ENCODE measurements at places on chromosomes 11 and 22. TPM values are rescaled to one million over a fixed set of nuclear protein-coding genes. Genes with fewer than 3 reads are reported as not detected.
A peak's percentile ranks its signal among the peaks of the same experiment; 100 is the strongest.

- DNase-seq: no peak
- peaks cover 11% of the 10 kb centered on the region for H3K36me3 ChIP-seq
- H3K4me3 ChIP-seq: no peak overlapping the region
- peaks cover 12% of the 10 kb centered on the region for H3K4me1 ChIP-seq
- H3K27ac ChIP-seq: no peak overlapping the region
Observed at GRCh38 chr11:110169738-110170137, 76.5 kb downstream of the ZC3H12C start.

Gene ME3
- polyA plus RNA-seq: 15.3 TPM

Gene GDPD4
- 0.12 TPM for polyA plus RNA-seq

DNA sequence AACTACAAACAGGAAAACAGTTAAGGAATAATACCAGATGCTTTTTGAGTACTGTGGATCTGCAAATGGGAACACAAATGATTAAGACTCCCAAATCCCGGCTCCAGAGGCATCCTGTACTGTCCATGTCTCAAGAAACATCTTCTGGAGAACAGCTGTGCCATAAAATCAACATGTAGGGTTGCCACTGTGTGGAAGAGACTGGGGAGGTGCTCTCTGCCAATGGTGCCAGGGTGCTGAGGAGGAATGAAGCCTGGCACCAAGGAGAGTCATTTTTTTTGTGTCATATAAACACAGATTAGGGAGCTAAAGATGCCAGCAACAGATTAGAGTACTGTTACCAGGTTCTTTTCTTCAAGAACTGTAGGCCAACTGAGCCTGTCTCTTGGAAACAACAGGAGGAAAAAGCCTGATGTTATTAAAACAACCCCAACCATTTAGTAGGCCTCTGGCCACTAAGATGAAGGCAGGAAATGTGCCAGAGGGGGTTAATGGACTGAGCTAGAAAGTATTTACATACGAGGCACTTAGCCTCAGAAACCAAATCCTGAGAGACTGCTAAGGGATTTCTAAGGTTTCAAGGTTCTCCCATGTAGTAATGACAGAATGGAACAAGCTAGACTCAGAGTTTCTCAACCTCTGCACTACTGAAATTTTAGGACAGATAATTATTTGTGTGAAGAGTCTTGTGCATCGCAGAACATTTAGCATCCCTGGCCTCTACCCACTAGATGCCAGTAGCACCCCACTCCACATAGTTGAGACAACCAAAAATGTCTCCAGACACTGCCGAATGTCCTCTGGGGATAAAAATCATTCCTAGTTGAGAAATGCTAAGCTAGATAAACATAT is 54.6 kb upstream of the CHRM4 start:
- no peak overlapping the region for H3K4me3 ChIP-seq
- H3K4me1 ChIP-seq: peaks cover 18% of the 10 kb centered on the region
- peaks cover 22% of the 10 kb centered on the region for H3K36me3 ChIP-seq

- H3K36me3 ChIP-seq: no peaks in the 10 kb centered on the region
- no peak for DNase-seq
- H3K27me3 ChIP-seq: no peaks in the 10 kb centered on the region
- peak overlapping the region; percentile 74 for H3K27ac ChIP-seq
- no peak overlapping the region for H3K4me3 ChIP-seq
- peaks cover 51% of the 10 kb centered on the region for H3K4me1 ChIP-seq
Observed at GRCh38 chr11:44725757-44726282, 942 bp upstream of the TSPAN18 start.

- no peaks in the 10 kb centered on the region for H3K36me3 ChIP-seq
- no peaks in the 10 kb centered on the region for H3K4me1 ChIP-seq
- no peaks in the 10 kb centered on the region for H3K27me3 ChIP-seq
- no peak for DNase-seq
Observed at GRCh38 chr11:61280883-61281580, 14.1 kb downstream of the VWCE start.

Gene SPDYC
- not detected for polyA plus RNA-seq

Gene APLNR
- polyA plus RNA-seq: 1.1 TPM

Gene TPP1
- polyA plus RNA-seq: 26.1 TPM

DNA sequence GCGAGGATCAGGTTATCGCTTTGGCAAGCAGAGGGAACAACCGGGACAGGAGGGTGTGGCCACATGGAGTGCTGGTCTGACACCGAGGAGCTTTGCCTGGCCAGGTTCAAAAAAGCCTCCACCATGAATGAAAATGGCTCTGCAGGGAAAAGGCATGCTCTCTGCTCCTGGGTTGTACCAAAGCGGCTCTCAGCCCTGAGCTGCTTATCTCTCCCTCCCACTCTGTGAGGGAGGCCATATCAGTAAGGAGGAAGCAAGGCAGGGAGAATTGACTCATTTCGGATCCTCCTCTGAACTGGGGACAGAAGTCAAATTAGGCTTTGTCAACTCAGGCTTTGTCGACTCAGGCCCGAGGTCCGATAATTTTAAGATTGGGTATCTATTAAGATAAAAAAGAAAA is 82.9 kb upstream of the CRTAM start:
- DNase-seq: peak; percentile 37
- no peaks in the 10 kb centered on the region for H3K36me3 ChIP-seq
- peaks cover 25% of the 10 kb centered on the region for H3K4me1 ChIP-seq
- no peak overlapping the region for H3K27ac ChIP-seq
- H3K4me3 ChIP-seq: no peak overlapping the region

- H3K4me1 ChIP-seq: peaks cover 21% of the 10 kb centered on the region
- no peak overlapping the region for H3K27ac ChIP-seq
- DNase-seq: no peak
- H3K27me3 ChIP-seq: peaks cover 72% of the 10 kb centered on the region
- peak overlapping the region; percentile 35 for H3K4me3 ChIP-seq
- H3K36me3 ChIP-seq: no peaks in the 10 kb centered on the region
Observed at GRCh38 chr22:19149047-19149883, 827 bp downstream of the GSC2 start.

Gene MAP6
- 6.4 TPM for polyA plus RNA-seq

Gene HBD
- not detected for polyA plus RNA-seq

GRCh38 chr11:61963016-61963281 is 4.5 kb downstream of the FTH1 start:
- H3K4me1 ChIP-seq: peaks cover 42% of the 10 kb centered on the region
- H3K27me3 ChIP-seq: no peaks in the 10 kb centered on the region
- DNase-seq: no peak
- H3K4me3 ChIP-seq: no peak overlapping the region

DNA sequence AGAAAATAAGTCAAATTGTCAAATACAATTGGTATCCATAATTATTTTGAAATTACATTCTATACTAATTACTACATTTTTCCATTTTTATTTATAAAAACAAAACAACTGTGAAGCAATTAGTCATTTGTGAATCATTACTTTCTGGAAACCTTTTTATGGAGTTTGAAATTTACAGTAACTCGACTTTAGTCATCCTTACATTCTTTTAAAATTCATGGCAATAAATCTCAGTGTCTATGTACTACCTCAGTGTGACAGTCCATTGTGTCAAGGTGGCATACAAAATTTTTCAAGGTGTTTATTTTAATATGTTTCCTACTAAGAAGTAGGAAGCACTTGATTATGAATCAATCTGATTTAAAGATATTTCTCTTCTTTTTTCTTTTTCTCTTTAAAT is 1949.4 kb upstream of the RAG2 start:
- no peaks in the 10 kb centered on the region for H3K4me1 ChIP-seq
- DNase-seq: no peak
- H3K27me3 ChIP-seq: no peaks in the 10 kb centered on the region
- H3K36me3 ChIP-seq: no peaks in the 10 kb centered on the region
- no peak overlapping the region for H3K4me3 ChIP-seq

- DNase-seq: no peak
- H3K4me3 ChIP-seq: no peak overlapping the region
- H3K27me3 ChIP-seq: peaks cover 85% of the 10 kb centered on the region
- H3K36me3 ChIP-seq: no peaks in the 10 kb centered on the region
Observed at GRCh38 chr22:49201046-49201970, 626.4 kb downstream of the BRD1 start.

- peaks cover 12% of the 10 kb centered on the region for H3K36me3 ChIP-seq
- H3K27ac ChIP-seq: no peak overlapping the region
- H3K4me1 ChIP-seq: peaks cover 32% of the 10 kb centered on the region
- DNase-seq: no peak
- no peaks in the 10 kb centered on the region for H3K27me3 ChIP-seq
Observed at GRCh38 chr11:13313005-13313819, 35.6 kb downstream of the BMAL1 start.

DNA sequence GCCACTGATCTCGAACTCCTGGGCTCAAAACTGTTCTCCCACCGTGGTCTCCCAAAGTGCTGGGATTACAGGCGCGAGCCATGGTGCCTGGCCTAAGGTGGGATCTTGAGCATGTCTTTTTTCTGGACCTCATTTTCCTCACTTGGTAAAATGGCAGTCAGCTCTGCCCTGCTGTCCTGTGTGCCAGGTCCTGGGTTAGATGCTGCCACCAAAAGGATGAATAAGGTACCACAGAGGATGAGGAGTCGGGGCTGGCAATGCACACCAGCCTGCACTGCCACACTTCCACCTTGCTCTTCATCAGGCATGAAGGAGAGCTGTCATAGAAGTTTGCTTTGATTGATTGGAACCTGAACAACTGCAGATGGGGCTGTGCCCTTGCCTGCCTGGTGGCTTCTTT is 32.3 kb downstream of the ACO2 start:
- DNase-seq: no peak
- no peaks in the 10 kb centered on the region for H3K27me3 ChIP-seq
- H3K4me3 ChIP-seq: no peak overlapping the region
- H3K27ac ChIP-seq: no peak overlapping the region
- H3K36me3 ChIP-seq: peaks cover 72% of the 10 kb centered on the region
- peaks cover 17% of the 10 kb centered on the region for H3K4me1 ChIP-seq

GRCh38 chr11:133821776-133822175 is 23.5 kb downstream of the SPATA19 start:
- no peaks in the 10 kb centered on the region for H3K27me3 ChIP-seq
- no peak overlapping the region for H3K27ac ChIP-seq
- H3K4me3 ChIP-seq: no peak overlapping the region
- no peaks in the 10 kb centered on the region for H3K4me1 ChIP-seq

GRCh38 chr22:33051960-33052839 is 6.0 kb downstream of the SYN3 start:
- no peaks in the 10 kb centered on the region for H3K36me3 ChIP-seq
- no peak overlapping the region for H3K27ac ChIP-seq
- H3K4me1 ChIP-seq: no peaks in the 10 kb centered on the region
- no peak overlapping the region for H3K4me3 ChIP-seq
- H3K27me3 ChIP-seq: peaks cover 6% of the 10 kb centered on the region
- peak; percentile 31 for DNase-seq

Gene HTR3B
- not detected for polyA plus RNA-seq

GRCh38 chr11:68409748-68410344 is 50.7 kb upstream of the PPP6R3 start:
- DNase-seq: no peak
- no peak overlapping the region for H3K4me3 ChIP-seq
- H3K27ac ChIP-seq: no peak overlapping the region
- H3K27me3 ChIP-seq: no peaks in the 10 kb centered on the region
- H3K4me1 ChIP-seq: peaks cover 31% of the 10 kb centered on the region

GRCh38 chr11:126350836-126351235 is 4.7 kb upstream of the ST3GAL4 start:
- no peak overlapping the region for H3K4me3 ChIP-seq
- H3K36me3 ChIP-seq: peaks cover 3% of the 10 kb centered on the region
- no peak for DNase-seq
- H3K27me3 ChIP-seq: no peaks in the 10 kb centered on the region
- no peak overlapping the region for H3K27ac ChIP-seq

- no peak overlapping the region for H3K4me3 ChIP-seq
- H3K36me3 ChIP-seq: no peaks in the 10 kb centered on the region
- peaks cover 37% of the 10 kb centered on the region for H3K4me1 ChIP-seq
- H3K27ac ChIP-seq: peak overlapping the region; percentile 88
- peak; percentile 76 for DNase-seq
Observed at GRCh38 chr11:134040386-134041302, 28.2 kb upstream of the JAM3 start.

DNA sequence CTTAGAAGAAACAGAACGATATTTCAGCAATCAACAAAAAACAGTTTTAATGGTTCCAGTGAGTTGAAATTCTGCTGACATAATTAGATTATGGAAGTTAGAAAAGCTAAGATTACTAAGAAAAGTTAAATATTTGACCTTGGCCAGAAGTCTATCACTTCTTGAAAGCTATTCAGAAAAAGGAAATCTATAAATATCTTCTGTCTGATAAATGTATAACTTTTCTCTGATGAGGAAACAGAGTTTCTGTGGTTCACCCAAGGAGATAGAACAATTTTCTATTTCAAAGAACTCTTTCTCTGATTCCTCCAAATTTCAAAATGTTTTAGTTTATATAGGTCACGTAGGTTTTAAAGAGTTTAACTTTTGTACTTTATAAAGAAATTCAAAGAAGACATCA is 438.4 kb upstream of the CHORDC1 start:
- no peaks in the 10 kb centered on the region for H3K27me3 ChIP-seq
- no peak overlapping the region for H3K27ac ChIP-seq
- DNase-seq: no peak
- no peaks in the 10 kb centered on the region for H3K36me3 ChIP-seq
- H3K4me1 ChIP-seq: no peaks in the 10 kb centered on the region
- H3K4me3 ChIP-seq: no peak overlapping the region

GRCh38 chr11:128776424-128777284 is 82.8 kb downstream of the FLI1 start:
- H3K27ac ChIP-seq: no peak overlapping the region
- H3K36me3 ChIP-seq: peaks cover 58% of the 10 kb centered on the region
- H3K4me3 ChIP-seq: no peak overlapping the region
- peak; percentile 49 for DNase-seq

GRCh38 chr11:116108161-116108560 is 603.9 kb upstream of the CADM1 start:
- H3K27me3 ChIP-seq: no peaks in the 10 kb centered on the region
- no peak overlapping the region for H3K27ac ChIP-seq
- no peaks in the 10 kb centered on the region for H3K36me3 ChIP-seq
- H3K4me3 ChIP-seq: no peak overlapping the region
- no peaks in the 10 kb centered on the region for H3K4me1 ChIP-seq

- H3K4me1 ChIP-seq: peaks cover 8% of the 10 kb centered on the region
- H3K36me3 ChIP-seq: no peaks in the 10 kb centered on the region
- no peak for DNase-seq
Observed at GRCh38 chr11:10875430-10876021, 17.7 kb upstream of the ZBED5 start.

- H3K4me3 ChIP-seq: no peak overlapping the region
- H3K27ac ChIP-seq: no peak overlapping the region
- no peak for DNase-seq
Observed at GRCh38 chr11:3675971-3676370, 4.8 kb upstream of the CHRNA10 start.

GRCh38 chr22:30167296-30167695 is 79.3 kb downstream of the LIF start:
- peaks cover 6% of the 10 kb centered on the region for H3K27me3 ChIP-seq
- no peaks in the 10 kb centered on the region for H3K4me1 ChIP-seq
- H3K36me3 ChIP-seq: no peaks in the 10 kb centered on the region
- DNase-seq: no peak

- H3K36me3 ChIP-seq: no peaks in the 10 kb centered on the region
- peaks cover 22% of the 10 kb centered on the region for H3K27me3 ChIP-seq
- H3K4me3 ChIP-seq: no peak overlapping the region
Observed at GRCh38 chr11:71370895-71371673, 77.1 kb downstream of the DHCR7 start.

- no peak overlapping the region for H3K4me3 ChIP-seq
- peak; percentile 72 for DNase-seq
- H3K27me3 ChIP-seq: peaks cover 34% of the 10 kb centered on the region
- H3K4me1 ChIP-seq: peaks cover 3% of the 10 kb centered on the region
- H3K27ac ChIP-seq: no peak overlapping the region
- H3K36me3 ChIP-seq: no peaks in the 10 kb centered on the region
Observed at GRCh38 chr11:17598700-17599459, 51.8 kb downstream of the OTOG start.

All from stomach (tissue), 19 donors.